ENCODE measurements at places on chromosomes 7 and 10.

GRCh38 chr10:6464862-6465430 lies 115.1 kb downstream of the PRKCQ start:
- H3K36me3 ChIP-seq: no peaks in the 10 kb centered on the region
- no peak overlapping the region for H3K4me3 ChIP-seq
- no peaks in the 10 kb centered on the region for H3K27me3 ChIP-seq
- no peak for DNase-seq
- no peak overlapping the region for H3K27ac ChIP-seq

DNA sequence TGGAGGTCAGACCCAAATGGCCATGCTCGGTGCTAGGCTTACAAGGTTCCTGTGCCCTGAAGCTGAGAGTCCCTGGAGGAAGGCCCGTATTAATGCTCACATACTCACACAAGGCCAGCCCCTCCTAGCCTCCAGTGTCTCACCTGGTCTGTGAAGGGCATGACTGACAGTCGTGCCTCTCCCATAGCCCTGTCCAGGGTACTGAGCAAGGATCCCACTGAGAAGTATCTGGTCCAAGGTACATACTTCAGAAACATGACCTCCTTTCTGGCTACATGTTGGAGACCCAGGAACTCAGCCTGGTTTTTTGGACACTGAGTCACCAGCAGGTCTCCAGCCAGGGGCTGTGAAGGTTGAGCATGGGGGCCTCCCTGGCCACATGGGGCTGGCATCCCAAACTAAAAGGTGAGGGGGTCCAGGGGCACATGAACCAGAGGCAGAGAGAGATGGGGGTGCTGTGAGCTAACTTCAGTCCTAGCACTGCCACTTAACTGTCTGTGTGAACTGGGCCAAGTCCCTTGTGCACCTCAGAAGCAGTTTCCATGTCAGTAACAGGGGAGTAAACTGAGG lies 17.6 kb upstream of the RASGEF1A start:
- no peaks in the 10 kb centered on the region for H3K4me1 ChIP-seq
- H3K27me3 ChIP-seq: peaks cover 51% of the 10 kb centered on the region
- DNase-seq: no peak
- H3K4me3 ChIP-seq: no peak overlapping the region
- H3K36me3 ChIP-seq: no peaks in the 10 kb centered on the region

DNA sequence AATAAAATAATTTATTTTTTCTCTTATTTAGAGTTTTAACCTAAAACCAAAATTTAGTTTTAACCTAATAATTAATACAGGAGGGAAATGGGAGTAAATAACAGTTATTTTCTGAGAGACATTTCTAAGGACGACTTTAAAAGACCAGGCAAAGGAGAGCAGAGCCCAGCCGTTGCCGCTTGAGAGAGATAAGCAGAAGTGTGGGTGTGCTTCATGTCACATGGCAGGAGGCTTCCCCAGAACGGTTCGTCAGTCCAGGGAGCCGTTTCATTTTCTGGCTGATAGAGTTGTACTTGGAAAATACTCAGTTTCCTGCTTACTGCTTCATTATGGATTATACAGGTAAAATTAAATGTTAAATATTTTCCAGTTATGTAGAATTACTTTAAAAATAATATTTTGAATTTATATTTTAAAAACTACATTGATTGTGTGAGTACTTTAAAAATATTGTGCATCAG lies 61.4 kb downstream of the ST7 start:
- DNase-seq: peak; percentile 76
- H3K27me3 ChIP-seq: no peaks in the 10 kb centered on the region
- peak overlapping the region; percentile 83 for H3K27ac ChIP-seq
- H3K4me1 ChIP-seq: peaks cover 80% of the 10 kb centered on the region

DNA sequence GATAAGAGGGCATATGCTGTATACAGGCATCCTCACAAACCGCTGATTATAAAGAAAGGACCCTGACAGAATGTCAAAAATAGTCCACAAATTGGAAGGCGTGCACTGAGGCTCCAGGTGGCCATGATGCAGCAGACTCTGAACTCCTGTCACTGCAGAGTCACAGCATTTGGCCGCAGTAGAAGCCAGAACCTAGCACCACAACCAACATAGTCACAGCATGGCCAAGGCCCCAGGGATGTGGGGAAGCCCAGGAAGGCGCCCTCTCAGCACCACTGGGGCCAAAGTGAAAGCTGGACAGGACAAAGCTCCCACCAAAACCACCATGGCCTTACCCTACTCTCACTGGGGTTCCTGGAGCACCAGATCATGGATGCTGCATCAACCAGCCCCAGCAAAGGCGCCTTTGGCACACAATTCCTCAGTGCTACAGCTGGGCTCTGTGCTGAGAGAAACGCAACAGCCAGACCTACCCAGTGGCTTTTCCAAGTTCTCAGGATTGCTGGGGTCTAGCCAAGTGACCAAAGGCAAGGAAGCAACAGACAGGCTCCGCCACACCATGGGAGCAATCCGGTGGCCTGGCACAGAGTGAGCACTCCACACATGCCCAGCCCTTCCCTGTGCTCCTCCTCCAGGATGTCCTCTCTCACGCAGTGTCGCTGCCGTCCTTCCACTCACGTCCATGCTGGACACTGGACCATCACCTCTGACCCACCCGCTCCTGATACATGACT lies 60.2 kb downstream of the STK17A start:
- peak overlapping the region; percentile 36 for H3K27ac ChIP-seq
- H3K27me3 ChIP-seq: no peaks in the 10 kb centered on the region
- no peak for DNase-seq
- H3K36me3 ChIP-seq: peaks cover 28% of the 10 kb centered on the region
- H3K4me3 ChIP-seq: no peak overlapping the region

GRCh38 chr10:43313901-43314300 lies 47.0 kb upstream of the RASGEF1A start:
- no peak overlapping the region for H3K4me3 ChIP-seq
- no peak overlapping the region for H3K27ac ChIP-seq
- peak; percentile 47 for DNase-seq
- H3K27me3 ChIP-seq: peaks cover 11% of the 10 kb centered on the region

GRCh38 chr7:12389089-12389700 lies 14.5 kb downstream of the VWDE start:
- no peaks in the 10 kb centered on the region for H3K27me3 ChIP-seq
- no peak overlapping the region for H3K4me3 ChIP-seq
- H3K36me3 ChIP-seq: no peaks in the 10 kb centered on the region

DNA sequence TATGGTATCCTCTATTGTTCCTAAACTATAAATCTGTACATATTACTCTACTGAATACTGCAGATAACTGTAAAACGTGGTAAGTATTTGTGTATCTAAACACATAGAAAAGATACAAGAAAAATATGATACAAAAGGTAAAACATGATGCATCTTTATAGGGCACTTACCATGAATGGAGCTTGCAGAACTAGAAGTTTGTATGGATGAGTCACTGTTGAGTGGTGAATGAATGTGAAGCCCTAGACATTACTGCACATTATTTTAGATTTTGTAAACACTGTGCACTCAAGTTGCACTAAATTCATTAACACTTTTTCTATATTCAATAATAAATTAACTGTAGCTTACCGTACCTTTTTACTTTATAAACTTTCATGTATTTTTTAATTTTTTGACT lies 357.5 kb downstream of the ZWINT start:
- H3K36me3 ChIP-seq: no peaks in the 10 kb centered on the region
- H3K27ac ChIP-seq: no peak overlapping the region
- H3K4me1 ChIP-seq: no peaks in the 10 kb centered on the region
- H3K4me3 ChIP-seq: no peak overlapping the region

DNA sequence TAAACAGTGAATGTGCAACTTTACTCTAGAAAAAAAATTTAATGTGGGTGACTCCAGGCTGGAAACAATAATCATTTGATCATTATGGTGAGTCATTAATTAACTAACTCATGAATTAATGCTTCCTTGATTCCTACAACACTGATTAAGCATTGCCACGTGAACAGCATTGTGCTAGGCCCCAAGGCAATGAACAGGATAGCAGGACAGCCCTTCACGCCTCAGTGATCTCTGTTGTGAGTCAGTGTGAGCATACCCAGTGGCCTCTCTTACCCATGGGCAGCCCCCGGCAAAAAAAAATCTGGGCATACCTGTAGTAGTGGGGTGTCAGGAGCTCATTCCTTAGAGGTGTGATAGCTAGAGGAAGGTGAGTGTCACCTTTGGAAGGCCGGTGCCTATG lies 76.0 kb downstream of the DENND2A start:
- H3K4me1 ChIP-seq: peaks cover 11% of the 10 kb centered on the region
- H3K27me3 ChIP-seq: no peaks in the 10 kb centered on the region
- H3K4me3 ChIP-seq: no peak overlapping the region
- H3K36me3 ChIP-seq: no peaks in the 10 kb centered on the region
- DNase-seq: no peak
- H3K27ac ChIP-seq: no peak overlapping the region

DNA sequence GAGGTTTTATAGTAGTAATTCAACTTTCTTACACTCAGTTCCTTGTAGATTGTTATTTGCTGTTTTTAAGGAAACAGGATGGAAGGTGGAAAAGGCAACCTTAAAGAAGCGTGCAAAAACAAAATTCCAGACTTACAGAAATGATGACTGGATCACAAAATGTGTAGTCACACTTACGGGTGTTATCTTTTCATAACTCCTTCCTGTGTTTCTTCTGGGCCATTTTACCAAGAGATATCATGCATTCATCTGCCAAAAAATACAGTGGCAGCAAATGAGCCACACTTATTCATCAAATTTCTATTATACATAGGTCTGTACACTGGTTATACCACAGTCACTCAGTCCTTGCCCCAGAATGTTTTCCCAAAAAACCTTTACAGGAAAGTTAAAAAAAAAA lies 94.3 kb upstream of the IL6 start:
- H3K27me3 ChIP-seq: no peaks in the 10 kb centered on the region
- DNase-seq: no peak
- no peak overlapping the region for H3K4me3 ChIP-seq

DNA sequence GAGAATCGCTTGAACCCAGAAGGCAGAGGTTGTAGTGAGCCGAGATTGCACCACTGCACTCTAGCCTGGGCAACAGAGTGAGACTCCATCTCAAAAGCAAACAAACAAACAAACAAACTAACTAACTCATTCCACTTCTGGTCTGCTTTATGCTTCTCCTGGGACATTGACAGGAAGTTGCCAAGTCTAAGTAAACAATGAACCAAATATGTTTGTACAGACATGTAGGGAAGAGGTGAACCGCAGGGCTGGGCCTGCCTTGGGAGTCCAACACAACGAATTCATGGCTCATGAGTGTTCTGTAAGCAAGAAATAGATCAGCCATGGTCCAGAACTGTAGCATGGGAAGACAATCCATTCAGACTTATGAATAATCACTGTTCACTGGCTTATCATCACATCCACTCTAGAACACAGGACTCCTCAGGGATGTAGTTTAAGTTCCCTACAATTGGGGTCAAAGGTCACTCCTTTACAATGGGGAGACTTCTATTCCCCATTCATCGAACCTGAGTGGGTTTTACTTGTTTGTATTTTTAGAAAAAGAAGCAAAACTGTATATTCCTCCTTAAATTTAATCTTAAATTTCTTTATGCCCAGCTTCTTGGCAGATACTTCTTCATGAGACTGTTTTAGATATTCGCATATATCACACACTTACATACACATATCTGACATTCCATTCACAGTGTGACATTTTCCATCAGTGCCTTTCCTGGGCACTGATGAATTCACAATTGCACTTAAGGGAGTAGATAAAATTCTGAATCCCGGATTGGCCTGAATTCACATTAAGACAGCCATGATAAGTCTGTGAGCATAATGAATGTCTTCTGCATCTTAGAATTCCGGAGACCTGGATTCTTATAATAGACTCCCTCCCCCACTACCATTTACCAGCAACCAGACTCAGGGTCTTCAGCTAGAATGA lies 159.1 kb upstream of the EEPD1 start:
- peaks cover 3% of the 10 kb centered on the region for H3K4me1 ChIP-seq
- H3K27me3 ChIP-seq: no peaks in the 10 kb centered on the region
- no peaks in the 10 kb centered on the region for H3K36me3 ChIP-seq
- H3K27ac ChIP-seq: no peak overlapping the region
- no peak for DNase-seq

DNA sequence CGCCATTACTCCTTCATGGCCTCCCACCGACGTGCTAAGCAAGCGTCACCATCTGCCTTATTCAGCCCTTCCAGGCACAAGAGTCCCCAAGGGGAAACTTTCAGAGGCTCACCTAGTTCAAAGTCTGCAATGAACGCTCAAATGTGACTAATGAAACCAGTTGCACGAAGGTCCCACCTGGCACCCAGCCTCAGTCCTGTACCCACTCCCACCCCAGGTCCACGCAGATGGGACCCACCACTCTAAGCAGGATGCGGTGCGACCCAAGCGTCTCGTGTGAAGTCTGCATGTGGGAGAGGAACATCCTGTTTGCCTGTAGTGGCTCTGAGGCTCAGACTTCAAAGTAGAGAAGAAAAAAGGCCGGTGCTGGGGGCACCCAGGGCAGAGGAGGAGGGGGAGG lies 40.3 kb downstream of the RGS10 start:
- H3K27ac ChIP-seq: no peak overlapping the region
- H3K36me3 ChIP-seq: no peaks in the 10 kb centered on the region
- no peaks in the 10 kb centered on the region for H3K27me3 ChIP-seq

GRCh38 chr7:150428671-150429451 lies 21.6 kb upstream of the GIMAP8 start:
- H3K36me3 ChIP-seq: no peaks in the 10 kb centered on the region
- no peak for DNase-seq
- no peak overlapping the region for H3K4me3 ChIP-seq
- no peaks in the 10 kb centered on the region for H3K4me1 ChIP-seq
- peaks cover 26% of the 10 kb centered on the region for H3K27me3 ChIP-seq

DNA sequence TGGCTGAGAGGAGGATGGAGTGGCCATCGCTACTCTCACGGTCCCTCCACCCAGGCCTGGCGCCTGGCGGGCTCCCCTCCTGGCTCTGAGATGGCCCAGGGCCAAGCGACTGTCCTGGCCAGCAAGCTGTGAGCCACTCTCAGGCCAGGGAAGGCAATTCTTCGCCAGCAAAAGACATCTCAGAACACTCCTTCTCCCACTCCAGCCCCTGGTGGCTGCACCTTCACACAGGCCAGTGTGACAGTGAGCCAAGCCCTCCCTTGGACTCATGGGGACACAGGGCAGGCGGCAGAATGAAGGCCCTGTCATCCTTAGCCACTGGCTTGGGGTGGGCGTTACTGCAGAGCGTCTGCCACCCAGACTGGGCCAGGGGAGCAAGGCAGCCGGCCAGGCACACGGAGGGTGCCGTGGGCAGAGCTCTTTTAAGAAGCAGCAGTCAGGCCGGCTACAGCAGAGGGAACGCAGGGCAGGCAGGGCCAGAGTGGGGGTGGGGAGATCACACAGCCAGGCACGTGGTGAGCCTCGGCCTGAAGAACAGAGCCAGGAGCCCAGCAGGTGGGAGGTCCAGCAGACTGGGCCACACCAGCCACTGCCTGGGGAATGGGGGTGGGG lies 14.4 kb downstream of the STK32C start:
- H3K27me3 ChIP-seq: no peaks in the 10 kb centered on the region
- no peak overlapping the region for H3K4me3 ChIP-seq
- no peak overlapping the region for H3K27ac ChIP-seq
- no peaks in the 10 kb centered on the region for H3K4me1 ChIP-seq

DNA sequence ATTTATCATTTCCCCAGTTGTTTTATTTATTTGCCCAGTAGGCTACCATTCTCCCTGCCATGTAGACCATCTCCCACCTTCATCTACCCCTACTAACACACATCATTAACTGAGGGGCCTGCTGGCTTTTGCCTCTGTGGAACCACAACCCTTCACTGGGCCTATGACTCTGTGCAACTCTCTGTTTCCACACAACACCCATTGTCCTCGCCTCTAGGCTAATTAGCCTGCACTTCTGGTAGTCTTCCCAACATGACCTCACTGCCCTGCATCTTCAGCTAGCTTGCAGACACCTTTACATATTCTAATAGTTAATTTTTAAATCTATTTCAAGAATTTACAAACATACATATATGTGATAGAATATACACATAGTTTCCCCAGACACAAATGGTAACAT lies 7.5 kb downstream of the ANKIB1 start:
- no peaks in the 10 kb centered on the region for H3K36me3 ChIP-seq
- no peak overlapping the region for H3K27ac ChIP-seq
- no peaks in the 10 kb centered on the region for H3K27me3 ChIP-seq
- H3K4me3 ChIP-seq: no peak overlapping the region
- DNase-seq: no peak
